ENCODE measurements at places on chromosomes 7 and 10.
A peak's percentile ranks its signal among the peaks of the same experiment; 100 is the strongest.

DNA sequence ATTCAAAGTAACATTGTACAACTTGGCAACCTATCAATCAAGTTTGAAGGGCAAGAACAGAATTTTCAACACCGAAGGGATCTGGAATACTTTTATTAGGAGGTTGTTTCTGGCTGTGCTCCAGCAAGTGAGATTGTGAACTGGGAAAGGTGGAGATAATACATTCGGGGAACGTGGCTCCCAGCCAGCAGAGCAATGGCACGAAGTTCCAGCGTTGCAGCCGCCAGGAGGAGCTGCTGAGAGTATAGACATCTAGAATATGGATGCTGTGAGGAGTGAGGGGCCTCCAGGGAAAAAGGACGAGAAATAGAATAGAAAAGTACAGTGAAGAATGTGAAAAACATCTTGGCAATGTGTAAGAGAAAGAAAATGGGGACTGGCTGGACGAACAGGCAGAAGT is 69.5 kb downstream of the TCERG1L start:
- DNase-seq = peak; percentile 6

DNA sequence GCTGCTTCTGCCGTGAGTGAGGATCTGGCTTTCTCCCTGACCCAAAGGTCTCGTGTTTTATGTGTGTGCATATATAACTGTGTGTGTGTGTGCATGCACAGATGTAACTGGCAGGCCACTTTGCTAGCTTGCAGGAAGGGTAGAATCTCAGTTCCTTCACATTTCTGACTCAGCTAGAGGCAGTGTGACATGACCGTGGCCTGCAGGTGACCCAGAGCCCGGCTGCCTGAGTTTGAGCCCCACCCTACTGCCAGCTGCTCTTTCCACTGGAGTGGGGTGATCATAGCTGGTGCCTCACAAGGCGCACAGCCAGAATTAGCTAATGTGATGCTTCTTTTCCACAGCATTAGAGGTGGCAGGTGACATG is 9.3 kb upstream of the MYL7 start:
- no peak for DNase-seq

- DNase-seq = no peak
Measured at GRCh38 chr10:61542596-61542995, 89.4 kb upstream of the TMEM26 start.

GRCh38 chr10:118445535-118445934 is 103.4 kb upstream of the FAM204A start:
- DNase-seq = no peak

DNA sequence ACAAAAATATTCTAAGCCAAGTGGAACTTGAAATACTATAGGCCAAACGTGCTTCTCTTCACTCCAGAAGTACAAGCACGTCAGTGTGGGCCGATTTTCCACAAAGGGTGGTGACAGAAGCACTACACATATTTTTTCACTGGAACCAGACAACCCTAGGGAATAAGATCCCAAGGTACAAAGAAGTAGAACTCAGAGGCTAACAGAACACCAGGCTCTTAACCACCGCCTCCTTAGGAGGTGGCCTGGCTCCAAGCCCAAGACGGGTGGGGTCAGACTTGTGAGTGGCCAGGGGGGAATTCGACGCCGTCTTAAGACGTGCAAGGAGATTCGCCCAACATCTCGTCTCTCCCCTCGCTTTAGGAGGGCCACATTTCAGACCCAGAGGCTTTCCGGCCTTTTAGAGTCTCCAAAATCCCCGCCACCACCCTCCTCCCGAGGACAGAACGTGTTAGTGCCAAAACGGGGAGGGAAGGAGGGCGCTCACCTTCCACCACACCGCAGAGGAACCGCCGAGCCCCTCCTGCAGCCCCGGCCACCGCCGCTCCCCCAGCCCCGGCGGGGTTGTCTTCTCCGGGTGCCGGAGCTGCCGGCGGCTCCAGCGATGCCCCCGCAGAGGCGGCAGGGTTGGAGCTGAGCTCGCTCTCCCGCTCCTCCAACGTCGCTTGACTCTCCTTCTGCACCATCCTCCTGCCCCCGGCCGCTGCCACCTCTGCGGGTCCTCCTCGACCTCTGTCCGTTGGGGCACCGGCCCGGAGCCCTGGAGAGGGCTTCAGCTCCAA is 716 bp downstream of the OGA start:
- no peak for DNase-seq

GRCh38 chr10:7458556-7458955 is 47.7 kb upstream of the SFMBT2 start:
- no peak for DNase-seq

GRCh38 chr7:104650991-104651640 is 322.7 kb downstream of the LHFPL3 start:
- peak; percentile 35 for DNase-seq

GRCh38 chr10:23514321-23514720 is 75.4 kb downstream of the OTUD1 start:
- no peak for DNase-seq

DNA sequence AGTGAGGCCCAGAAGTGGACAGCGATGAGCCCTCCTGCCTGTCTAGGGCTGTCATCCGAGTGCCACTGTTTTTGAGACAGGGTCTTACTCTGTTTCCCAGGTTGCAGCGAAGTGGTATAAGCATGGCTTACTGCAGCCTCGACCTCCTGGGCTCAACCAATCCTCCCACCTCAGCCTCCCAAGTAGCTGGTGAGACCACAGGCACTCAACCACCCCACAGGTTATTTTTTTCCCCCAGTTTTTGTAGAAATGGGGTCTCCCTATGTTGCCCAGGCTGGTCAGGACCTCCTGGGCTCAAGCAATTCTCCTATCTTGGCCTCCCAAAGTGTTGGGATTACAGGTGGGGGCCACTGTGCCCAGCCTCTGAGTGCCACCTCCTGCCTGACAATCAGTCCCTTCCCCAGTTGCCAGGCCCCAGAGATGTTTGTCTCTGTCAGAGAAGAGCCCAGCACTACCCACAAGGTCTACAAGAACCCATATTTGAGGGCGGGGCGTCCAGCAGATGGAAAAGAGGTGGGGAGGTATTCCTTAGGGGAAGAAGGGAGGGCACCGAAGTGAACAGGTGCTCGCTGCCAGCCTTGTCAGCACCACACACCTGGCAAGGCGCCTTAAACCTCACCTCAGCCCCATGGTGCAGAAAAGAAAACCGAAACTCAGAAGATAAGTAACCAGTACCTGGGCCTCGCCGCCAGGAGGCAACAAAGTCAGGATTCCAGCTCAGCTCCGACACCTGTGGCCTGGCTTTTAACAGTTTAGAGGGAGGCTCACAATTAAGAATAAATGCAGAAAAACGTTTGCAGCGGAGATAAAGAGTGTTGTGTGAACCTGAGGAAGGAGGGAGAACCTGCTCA is 77.4 kb upstream of the ANLN start:
- DNase-seq = no peak

DNA sequence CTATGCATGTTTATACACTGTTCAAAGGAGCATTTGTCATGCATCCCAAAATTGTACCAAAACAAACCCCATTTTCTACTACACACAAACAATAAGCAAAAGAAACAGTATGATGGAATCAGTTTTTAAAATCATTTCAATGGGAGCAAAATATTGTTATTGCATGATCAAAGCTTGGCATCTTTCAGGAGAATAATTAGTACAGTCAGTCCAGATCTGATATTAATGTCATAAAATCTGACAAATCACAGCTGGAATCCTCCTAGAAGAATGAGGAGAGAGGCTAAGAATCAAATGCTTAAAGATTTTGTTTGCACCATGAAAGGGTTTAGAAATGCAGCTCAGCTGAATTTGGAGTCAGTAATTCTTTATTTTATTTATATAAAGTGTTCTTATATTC is 229.7 kb upstream of the SEMA3E start:
- no peak for DNase-seq

DNA sequence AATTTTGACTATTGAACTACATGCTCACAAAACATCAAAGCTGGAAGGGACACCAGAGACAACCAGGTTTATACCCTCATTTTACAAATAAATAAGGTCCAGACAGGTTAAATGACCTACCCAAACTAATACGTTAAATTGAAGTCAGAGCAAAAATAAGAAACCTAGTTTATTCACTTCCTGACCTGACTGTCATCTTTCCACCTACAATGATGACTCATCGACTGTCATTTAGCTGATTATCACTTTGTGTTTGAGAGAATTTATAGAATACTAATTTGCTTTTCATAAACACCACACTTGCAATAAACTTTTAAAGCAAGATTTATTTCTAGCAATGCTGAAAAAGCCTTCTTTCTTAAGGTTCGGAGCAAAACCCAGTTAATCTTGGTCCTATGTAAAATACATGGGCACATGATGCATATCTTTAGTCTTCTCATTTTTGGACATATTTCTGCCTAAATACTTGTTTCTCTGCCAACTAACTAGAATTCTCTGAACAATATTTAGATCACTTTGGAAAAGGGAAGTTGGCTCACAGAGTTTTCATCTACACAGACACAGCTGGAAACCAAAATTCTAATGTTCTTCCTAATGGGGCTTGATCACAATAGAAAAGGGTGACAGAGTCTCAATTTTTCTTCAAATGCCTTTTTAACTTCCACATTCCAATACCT is 16.7 kb upstream of the LRRN3 start:
- no peak for DNase-seq

GRCh38 chr10:22345301-22346095 is at the start of gene SPAG6:
TSS of gene SPAG6 (plus strand) at chr10:22345496. CDS start at chr10:22345612, 116 bp downstream.
- peak; percentile 58 for DNase-seq

DNA sequence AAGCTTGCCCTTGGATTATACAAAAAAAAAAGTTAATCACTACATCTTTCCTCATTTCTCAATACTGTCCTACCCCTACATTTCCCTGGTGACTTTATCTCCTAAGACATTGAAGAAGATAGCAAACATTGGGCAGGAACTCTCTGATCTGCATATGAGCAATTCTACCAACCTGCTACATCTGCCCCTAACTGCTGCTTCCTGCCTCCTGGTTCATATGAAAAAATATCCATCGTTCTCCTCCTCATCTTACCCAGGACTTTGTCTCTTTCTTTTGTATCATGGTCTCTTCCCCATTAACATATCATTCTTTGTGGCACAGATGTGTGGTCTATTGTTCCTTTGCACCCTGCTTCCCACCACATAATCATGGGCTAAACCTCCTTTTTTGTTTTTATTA is 139.7 kb upstream of the PCGF5 start:
- DNase-seq = no peak

- no peak for DNase-seq
Measured at GRCh38 chr10:4719036-4719435, 107.0 kb upstream of the AKR1E2 start.

GRCh38 chr10:3451516-3452172 is 279.1 kb upstream of the PITRM1 start:
- no peak for DNase-seq

GRCh38 chr7:95883217-95883616 is 110.9 kb downstream of the DYNC1I1 start:
- no peak for DNase-seq

GRCh38 chr7:45066409-45066808 is 22.4 kb downstream of the NACAD start:
- DNase-seq = no peak

DNA sequence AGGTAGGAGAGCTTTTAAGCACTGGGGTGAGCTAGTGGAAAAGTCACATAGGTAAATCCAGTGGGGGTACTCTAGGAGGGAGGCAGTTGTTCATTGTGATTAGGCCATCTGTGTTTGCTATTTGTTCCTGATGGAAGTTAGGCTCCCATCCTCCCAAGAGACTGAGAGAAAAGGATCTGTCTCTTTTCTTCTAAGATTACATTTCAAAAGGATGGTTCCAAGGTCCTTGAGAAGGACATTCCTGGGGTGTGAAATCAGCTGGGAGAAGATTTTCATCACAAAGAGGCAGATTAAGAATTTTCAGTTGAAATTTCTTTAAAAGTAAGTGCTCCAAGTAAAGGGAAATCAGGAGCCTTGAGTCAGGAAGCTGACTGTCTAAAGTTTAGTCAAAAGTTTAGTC is 210.8 kb upstream of the CSTF2T start:
- no peak for DNase-seq

- DNase-seq = no peak
Measured at GRCh38 chr7:26127411-26127810, 24.6 kb upstream of the NFE2L3 start.

DNA sequence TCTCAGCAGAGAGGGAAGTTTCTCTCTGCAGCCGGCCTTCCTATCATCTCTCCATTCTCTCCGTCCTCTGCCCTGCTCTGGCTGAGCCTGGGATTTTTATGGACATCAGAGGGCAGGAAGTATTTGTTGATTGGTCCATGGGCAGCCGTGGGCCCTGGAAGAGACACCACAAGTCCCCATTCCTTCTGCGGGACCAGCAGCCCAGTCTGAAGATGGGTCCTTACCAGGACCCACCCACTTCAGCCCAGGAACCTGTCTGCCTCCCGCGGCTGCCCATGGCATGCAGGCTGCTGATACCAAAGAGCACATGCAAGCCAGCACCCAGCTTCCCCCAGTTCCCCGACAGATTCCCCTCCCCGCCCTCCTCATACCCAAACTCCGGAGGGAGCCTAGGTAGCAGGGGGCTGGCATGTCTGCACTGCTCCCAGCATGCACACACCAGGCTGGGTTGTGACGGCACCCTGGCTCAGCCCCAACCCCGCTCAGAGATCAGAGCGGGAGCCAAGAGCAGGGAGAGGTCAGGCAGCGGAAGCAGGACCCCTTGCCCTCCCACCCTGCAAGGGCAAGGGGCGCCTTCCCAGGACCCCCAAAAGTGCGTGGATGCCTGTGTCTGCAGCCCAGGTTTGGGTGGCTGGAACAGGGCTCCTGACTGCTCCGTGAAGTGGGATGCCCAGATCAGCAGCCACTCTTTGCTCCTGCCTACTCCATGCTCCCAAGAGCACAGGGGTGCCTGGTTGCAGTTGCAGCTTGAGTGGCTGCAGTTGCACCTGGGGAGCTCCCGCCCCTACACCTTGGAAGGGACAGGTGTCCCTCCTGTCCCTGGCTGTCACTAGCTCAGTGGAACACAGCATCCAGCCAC is 538.6 kb upstream of the POT1 start:
- DNase-seq = no peak

- DNase-seq = no peak
Measured at GRCh38 chr7:157006829-157007469, 3.5 kb downstream of the MNX1 start.

DNA sequence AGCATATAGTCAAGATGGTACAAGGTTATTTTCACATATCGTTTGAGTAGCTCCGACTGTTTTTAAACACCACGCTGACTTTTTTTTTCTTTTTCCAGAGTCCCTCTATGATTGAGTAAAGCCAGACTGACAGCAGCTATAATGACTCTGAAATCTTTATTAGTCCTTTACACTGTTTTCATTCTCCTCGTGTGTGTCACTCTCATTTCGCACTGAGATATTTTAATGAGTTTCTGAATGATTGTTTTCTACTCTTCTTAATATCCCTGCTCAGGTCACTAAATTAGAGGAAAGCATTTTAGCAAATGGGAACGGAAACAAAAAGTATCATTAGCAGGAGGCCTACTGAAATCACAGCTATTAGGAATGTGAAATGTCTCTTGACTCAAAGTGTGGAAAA is 162.3 kb upstream of the MTPN start:
- no peak for DNase-seq

GRCh38 chr10:95391581-95392216 is 100.9 kb upstream of the PDLIM1 start:
- DNase-seq = no peak

- DNase-seq = no peak
Measured at GRCh38 chr10:131858583-131859340, 42.0 kb upstream of the PPP2R2D start.

- DNase-seq = no peak
Measured at GRCh38 chr10:113411456-113411855, 141.4 kb upstream of the HABP2 start.

- DNase-seq = no peak
Measured at GRCh38 chr10:92747600-92747999, 57.8 kb downstream of the HHEX start.

GRCh38 chr7:19932549-19933249 is 159.3 kb upstream of the TMEM196 start:
- DNase-seq = peak; percentile 26

- DNase-seq = peak; percentile 54
Measured at GRCh38 chr7:68158686-68159295, 1162.2 kb downstream of the TYW1 start.

GRCh38 chr10:125684581-125684980 is 1.6 kb upstream of the TEX36 start:
- no peak for DNase-seq

All from NCI-H1092 treated with DMSO at 0.1 percent for 48 hours (cell line).